ENCODE measurements at places on chromosomes 1 and 21.

DNA sequence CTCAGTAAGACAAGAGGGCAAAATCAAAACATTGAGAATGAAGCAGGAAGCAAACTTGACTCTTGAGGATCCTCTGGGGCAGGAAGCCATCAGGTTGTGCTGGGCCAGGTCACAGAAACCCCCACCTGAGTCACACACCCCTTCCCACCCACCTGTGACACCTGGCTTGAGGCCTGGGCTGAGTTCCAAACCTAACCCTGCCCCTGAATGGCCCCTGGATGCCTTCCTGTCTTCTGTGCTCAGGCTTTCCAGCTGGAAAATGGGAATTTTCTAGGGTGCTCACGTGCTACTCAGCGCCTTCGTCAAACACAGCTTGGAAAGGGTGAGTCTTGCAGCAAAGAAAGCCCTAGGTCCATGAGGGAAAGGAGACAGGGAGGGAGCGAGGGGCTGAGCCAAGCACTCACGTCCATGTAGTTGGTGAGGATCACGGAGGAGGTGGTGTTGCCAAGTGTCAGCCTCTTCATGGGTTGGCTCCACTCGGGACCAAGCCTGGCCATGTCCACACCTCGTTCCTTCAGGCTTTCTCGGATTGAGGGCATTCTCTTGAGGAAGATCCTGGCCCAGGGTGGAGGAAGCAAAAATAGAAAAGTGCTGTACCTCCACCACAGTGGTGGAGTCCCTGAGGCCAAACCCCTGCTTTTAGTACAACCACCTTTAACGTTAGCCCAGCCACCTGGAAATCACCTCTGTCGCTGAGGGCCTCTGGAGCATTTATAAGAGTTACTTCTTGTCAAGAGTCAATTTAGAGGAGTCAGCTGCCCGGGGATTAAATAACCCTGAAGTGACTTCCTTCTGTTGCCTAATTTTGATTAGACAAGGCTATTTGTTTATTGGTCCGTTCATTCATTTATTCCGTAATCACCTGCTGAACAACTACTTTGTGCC, 4.3 kb downstream of the REN start:
- DNase-seq, result no peak

DNA sequence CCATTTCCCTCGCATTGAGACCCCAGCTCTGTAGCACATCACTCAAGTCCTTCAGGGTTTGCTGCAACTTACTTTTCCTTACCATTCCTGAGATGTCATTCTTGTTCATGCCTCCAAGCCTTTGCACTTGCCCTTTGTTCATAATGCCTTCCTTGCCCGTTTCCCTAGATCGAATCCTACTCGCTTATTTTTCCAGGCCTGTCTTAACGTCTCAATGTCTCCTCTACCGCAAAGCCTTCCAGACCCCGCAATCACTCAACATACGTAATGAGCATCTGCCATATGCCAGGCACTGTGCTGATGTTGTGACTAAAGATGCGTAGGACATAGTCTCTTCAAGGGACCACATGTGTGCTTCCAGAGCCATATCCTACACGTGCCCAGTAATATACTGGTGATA, 31.1 kb upstream of the CNIH3 start:
- no peak for DNase-seq

DNA sequence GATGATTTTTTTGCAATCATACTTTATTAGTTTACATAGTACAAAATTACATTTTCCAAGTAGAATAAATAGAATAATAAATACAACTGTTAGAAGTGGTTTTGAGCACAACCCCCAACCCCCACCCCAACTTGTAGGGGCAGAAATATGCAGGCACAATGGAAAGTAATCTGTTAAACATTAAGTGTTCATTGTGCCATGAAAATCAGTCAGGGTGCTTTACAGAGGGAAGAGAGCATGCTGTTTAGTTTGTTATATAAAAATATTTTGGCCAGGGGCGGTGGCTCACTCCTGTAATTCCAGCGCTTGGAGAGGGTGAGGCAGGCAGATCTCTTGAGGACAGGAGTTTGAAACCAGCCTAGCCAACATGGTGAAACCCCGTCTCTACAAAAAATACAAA, 2.6 kb downstream of the OR10T2 start:
- DNase-seq, result no peak

DNA sequence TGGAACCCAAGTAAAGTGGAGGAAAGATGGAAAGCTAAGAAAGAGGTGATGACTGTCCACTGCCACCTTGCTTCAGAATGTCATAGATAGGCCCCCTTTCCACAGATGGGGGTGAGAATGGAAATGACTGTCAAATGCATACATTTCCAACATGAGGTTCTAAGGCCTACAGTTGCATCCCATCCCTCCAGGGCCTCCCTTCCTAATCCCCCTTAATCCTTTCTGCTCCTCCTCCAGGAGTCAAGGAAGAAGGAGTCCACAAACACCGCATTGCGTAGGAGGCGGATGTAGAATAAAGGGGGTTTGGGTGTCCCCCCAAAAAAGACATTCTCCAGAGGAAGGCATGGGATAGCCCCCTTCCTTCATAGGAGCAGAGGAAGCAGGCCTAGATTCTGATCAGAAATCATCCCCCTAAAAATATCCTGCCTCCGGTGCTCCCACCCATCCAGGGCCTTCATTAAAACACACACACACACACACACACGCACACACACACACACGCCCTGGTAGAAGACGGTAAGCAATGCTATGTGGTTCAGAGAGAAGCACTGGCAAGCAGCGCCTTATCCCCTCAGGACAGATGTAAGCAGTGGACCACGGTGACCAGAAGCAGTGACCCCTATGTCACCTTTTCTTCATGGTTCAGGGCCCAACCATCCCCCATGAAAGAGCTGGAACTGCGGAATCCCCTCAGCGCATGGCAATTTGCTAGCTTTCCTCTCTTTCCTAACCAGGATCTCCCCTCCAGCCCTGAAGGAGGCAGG, 2.0 kb downstream of the SV2A start:
- DNase-seq, result no peak

DNA sequence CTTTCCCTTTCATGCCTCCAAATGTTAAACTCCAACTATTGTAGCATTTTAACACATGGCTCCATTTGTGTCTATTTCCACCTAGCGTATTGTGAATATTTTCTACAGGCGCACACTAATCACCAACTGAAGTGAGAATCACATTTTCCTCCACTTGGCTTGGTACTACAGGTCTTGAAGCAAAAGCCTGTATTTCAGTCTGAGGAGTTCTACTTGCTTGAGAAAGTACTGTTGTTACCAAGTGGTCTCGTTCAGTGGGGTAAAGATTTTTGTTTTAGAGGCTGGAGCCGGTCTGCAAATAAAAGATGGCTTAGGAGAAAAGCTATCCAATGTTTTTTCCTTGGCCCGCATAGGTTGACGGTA, 550 bp upstream of the PTBP2 start:
- DNase-seq, result no peak

DNA sequence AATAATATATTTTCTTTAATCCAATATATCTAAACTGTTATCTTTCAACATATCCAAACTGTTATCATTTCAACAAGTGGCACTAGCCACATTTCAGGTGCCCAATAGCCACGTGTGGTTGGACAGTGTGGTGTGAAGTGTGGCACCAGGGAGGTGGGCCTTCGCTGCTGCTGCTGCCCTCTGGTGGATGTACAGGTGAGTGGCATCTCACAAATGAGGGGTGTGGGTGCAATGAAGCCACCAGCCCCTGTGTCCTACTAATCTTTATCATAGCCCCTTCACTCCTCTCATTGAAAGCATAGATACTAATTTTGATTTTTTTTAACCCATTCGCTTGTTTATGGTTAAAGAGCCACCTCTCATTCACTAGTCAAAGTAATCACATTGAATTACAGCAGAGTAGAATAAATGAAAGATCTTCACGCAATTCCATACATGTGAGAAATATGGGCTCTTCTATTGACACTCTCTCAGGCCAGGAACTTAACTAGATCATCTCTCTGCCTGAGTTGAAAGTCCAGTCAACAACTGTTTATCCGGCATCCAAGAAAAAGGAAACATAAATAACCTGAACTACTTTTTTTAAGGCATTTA, 499.2 kb downstream of the OMA1 start:
- peak; percentile 5 for DNase-seq

GRCh38 chr1:28740118-28740517, 3.4 kb downstream of the YTHDF2 start:
- DNase-seq, result no peak

GRCh38 chr1:93275634-93276295, 69.9 kb upstream of the DR1 start:
- no peak for DNase-seq
